Endothelial cell of umbilical vein (primary cell): ENCODE measurements at places on chromosomes 5 and 9. TPM values are rescaled to one million over a fixed set of nuclear protein-coding genes. Genes with fewer than 3 reads are reported as not detected.

DNA sequence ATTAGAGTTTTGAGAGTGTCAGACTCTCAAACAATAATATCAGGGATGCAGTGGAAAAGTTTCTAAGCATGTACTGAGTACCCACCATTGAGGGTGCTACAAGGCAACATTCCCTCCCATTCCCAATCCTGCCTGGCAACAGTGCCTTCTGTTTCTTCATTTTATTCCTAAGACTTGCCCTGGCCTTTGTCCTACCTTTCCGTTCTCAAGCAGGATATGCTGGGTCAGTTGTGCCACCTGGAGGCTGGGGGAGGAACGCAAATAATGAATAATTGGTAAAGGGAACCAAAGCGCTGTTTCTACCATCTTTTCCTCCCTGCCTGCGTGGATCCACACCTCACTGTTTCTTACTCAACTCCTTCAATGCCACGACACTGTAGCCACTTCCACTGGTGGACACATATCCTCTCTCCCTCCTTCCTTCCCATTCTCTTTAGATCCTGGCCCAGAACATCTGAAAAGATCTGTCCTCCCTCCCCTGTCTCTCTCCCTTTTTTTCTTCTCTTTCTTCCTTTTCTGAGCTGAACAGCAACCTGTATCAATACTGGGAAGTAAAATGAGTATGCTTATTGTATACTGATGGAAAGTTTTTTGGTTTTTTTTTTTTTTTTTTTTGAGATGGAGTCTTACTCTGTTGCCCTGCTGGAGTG, 149.5 kb downstream of the C9orf152 start:
- DNase-seq, result peak; percentile 82

The C9orf153 gene
- polyA plus RNA-seq, result not detected in 2 replicates

DNA sequence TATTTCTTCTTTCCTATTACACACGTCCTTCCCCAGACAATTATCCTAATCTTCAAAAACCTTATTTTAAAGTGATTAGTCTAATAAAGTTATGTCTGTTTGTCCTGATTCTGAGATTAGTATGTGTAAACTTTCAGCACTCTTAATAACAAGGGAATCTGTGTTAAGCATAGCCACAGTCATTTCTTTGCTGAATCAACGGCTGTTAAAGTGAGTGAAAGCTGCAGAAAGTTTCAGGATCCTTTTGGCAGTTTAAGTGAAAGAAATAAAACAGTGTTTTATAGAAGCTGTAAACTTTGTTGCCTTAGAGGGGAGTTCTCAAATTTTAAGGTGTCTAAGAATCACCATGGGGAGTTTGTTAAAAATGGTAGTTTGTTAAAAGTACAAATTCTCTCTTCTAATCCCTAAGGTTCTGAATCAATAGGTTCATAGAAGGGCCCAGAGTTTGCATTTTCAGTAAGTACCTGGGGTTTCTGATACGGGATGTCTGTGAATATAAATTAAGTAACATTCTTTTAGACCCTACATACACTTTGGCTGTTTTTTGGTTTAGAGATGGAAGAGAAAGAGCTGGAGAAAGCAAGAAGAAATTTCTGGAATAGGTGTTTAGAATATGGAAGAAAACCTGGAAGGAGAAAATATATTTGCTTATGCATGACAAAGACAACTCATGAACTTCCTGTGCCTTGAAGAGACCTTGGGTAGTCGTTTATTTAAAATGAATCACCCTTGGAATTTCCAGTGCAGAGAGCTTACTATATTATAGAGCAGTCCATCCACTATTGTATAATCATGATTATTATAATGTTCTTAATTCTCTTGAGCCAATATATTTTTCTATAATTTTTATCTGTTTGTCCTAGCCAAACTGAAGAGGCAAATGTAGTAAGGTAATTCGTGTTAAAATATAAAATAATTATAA, 45.7 kb downstream of the SCAMP1 start:
- DNase-seq, result peak; percentile 45

The ADRB2 gene
- polyA plus RNA-seq, result 0.88 and 0.96 TPM in 2 replicates

DNA sequence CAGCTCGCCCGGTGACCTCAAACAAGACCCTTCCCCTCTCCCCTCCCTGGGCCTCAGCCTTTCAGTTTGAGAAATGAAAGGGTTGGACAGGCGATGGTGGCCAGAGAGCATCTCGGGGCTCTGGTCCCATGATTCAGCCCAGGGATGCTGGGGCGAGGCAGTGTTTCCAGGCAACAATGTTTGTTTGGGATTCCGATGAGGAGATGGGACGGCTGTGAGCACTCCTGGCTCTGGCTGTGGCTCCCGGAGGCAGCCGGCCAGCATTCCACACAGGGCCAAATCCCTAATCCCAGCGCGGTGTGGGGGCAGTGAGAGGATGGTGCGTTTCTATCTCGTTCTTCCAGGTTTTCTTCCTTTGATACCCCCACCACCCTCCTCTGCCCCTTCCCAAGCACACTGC, 66.0 kb downstream of the HMCN2 start:
- DNase-seq, result no peak

DNA sequence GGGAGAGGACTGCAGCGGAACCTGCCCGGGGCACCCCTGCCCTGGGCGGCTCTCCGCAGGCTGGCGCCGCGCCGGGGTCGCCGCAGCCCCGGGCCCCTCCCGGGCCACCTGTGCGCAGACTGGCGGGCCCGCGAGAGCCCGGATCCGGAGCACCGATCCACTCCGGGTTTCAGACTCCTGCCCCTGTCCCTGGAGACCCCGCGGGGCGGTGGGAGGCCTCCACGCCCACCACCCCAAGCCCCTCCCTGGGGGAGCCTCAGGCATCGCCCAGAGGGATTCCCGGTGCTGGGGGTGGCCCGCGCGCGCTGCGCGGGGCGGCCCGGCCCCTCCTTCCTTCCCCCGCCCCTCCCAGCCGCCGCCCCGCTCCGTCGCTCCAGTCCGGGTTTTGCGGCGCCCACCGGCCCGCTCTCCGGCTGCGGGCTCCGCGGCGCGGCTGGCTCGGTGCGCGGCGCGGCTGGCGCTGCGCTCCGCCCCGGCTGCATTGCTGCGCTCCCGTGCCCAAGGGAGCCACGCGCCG, at the start of gene UNC5A:
Gene UNC5A, plus strand, starts transcription at position 479 of the 517 bp plus-strand sequence. CDS start 192 bp downstream, outside the sequence.
- peak; percentile 16 for DNase-seq

DNA sequence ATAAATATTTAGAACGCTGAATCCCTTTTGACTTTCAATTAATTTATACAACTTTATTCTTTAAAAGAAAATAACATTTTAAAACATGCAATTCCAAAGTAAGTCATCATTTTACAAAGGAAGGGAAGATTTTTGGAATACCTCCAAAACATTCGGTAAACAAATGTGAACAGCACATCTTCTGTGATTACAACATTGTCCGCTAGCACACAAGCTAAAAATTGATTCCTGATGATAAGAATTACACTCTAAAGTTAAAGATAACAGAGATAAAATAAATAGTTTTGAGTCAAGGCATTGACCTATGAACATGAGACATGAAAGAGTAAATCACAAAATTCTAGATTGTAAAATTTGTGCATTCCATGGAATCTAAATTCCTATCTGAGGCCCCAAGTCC, 56.2 kb upstream of the TRAF1 start:
- DNase-seq, result no peak

The SLC34A3 gene
- polyA plus RNA-seq, result not detected in 2 replicates

DNA sequence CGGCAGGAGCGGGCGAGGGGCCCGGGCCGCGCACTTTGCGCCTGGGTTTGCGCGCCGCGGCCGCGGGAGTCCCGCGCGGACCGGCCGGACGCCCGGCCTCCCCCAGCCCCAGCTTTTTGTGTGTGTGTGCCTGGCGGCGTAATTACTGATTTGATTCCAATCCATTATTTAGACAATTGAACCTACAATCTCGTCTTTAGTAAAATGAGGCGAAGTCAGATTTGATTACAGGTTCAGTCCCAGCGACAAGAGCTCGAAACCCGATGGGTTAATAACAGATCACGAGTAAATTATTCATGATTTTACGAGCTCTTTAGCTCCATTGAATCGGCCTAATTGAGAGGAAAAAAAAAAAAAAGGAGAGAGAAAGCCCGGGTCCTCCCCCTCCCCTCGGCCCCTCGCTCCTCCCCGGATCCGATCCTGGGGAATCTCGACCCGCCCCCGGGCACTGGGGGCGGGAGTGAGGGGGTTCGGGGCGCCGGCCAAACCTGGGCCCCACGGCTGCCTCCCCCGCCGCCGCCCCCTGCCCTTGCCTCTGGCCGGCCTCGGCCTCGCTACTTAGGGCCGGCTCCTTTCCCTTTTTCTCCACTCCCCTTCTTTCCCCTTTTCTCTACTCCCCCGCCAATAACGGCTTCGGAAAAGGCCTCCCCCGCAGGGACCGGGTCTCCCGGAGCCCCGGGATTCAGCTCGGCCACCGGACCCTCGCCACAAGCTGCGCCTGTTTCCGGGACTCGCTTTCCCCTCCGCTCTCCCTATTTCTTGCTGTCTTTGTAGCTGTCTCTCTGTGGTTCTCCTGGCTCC, 6.6 kb downstream of the LHX2 start:
- no peak for DNase-seq

DNA sequence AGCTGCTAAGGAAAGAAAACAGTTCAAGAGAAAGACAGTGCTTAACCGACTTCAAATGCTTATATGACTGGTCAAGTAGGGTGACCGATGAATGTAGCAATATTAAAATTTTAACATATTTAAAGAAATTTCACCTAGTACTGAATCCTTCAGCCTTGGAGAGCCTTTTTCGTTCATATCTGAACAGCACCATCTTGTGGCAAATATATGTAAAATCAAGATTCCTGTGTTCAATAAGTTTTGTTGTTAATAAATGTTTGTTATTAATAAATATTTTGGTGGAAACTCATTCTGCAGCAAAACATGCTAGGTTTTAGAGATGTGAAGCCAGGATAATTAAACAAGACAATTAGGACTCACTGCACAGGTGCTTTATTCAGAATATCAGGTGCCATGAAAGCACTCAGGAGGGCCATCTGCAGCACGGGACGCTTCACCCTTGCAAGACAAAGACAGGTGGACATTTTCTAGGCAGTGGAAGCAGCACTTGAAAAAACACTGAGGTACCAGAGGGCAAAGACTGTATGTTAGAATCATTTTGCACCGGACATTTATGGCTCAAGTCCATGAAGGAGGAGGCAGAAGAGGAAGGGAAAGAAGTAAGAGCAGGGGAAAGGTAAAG, 15.6 kb downstream of the TICAM2 start:
- peak; percentile 41 for DNase-seq

DNA sequence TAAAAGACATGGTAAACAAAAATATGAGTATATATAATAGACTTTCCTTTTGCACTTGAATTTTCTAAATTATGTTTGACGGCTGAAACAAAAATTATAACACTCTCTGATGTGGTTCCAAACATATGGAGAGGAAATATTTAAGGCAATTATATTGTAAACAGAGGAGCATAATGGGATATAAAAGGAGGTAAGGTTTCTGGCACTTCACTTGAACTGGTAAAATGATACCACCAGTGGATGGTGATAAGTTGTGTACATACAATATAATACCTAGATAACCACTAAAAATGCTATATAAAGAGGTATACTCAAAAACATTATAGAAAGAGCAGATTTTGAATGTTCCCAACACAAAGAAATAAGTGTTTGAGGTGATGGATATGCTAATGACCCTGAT, 192.9 kb upstream of the RAD23B start:
- DNase-seq, result no peak

DNA sequence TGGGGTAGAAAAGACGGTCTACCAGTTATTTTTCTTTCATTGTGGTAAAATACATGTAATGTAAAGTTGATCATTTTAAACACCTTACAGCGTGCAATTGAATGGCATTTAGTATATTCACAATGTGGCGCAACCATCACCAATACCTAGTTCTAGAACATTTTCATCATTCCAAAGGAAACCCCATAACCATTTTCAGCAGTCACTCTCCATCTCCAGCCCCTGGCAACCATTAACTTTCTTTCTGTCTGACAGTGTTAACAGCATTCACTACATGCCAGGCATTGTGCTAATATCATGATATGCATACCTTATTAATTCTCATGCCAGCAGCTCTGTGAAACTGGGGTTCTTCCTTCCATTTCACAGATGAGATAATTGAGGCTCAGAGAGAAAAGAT, 32.0 kb downstream of the PTGS1 start:
- DNase-seq, result no peak

GRCh38 chr9:85514256-85514655, 227.5 kb downstream of the AGTPBP1 start:
- no peak for DNase-seq

The FBXL7 gene
- 23.5 and 24.1 TPM in 2 replicates for polyA plus RNA-seq

GRCh38 chr9:24572406-24572805, 26.7 kb upstream of the IZUMO3 start:
- no peak for DNase-seq

The ARRDC1 gene
- 51.0 and 64.3 TPM in 2 replicates for polyA plus RNA-seq

DNA sequence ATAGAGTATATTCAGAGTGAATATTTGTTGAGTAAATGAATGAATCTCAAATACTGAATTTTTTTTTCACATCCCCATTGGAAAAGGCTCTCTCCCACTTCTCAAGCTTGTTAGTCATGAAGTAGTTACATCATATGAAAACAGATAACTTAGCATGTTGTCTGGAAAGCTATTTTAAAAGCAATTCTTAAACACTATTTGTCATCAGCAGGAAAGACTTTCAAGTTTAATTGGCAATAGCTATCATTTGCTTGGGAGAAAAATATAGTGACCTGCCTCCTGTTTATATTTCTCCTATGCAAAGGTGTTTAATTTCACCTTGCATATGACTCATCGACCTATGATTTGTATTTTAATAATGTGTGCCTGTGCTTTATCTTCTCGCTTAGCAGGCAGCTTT, 499.8 kb upstream of the GRIA1 start:
- DNase-seq, result no peak

The WNT8A gene
- polyA plus RNA-seq, result not detected in 2 replicates

- DNase-seq, result peak; percentile 82
Measured at GRCh38 chr9:20683351-20684034, 566 bp upstream of the FOCAD start.

- no peak for DNase-seq
Measured at GRCh38 chr9:121610638-121610953, 40.8 kb upstream of the DAB2IP start.

- no peak for DNase-seq
Measured at GRCh38 chr5:179400020-179400419, 54.8 kb upstream of the ADAMTS2 start.

GRCh38 chr9:115643948-115644727, 509.5 kb upstream of the PAPPA start:
- DNase-seq, result no peak

The LVRN gene
- 0.11 TPM in 2 replicates for polyA plus RNA-seq

DNA sequence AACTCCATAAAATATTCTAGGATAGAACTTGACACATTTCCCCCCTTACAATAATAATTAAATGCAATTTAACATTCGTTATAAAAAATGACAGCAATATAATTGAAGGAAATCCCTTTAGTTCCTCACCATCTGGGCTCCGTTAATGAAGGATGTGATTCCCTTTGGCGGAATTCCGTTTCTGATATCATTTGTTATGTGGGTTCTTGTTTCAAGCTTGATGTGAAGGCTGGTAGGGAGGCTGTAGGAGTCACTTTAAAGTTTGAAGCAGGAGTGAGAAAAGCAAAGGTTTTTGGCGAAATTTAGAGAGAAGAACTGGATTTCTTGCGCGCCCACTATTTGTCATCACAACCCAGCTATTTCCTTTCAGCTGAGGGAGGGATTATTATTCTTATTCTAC, 4.0 kb downstream of the RGS7BP start:
- peak; percentile 90 for DNase-seq

The ACOT12 gene
- polyA plus RNA-seq, result not detected in 2 replicates

- DNase-seq, result no peak
Measured at GRCh38 chr9:107389617-107390071, 99.9 kb downstream of the KLF4 start.
